Right lobe of liver (tissue), 6 donors: ENCODE measurements at places on chromosomes 11 and 22. TPM values are rescaled to one million over a fixed set of nuclear protein-coding genes. Genes with fewer than 3 reads are reported as not detected.
A peak's percentile ranks its signal among the peaks of the same experiment; 100 is the strongest.

The ZNF215 gene
- not detected for total RNA-seq

The OR4D5 gene
- total RNA-seq: not detected

The NAGA gene
- total RNA-seq: 21.5 TPM

The YPEL1 gene
- total RNA-seq: 5.8 TPM

The SYT13 gene
- total RNA-seq: 0.22 TPM

The TIMM8B gene
- 36.2 TPM for total RNA-seq

The TFIP11 gene
- total RNA-seq: 17.0 TPM

The NAV2 gene
- 26.0 TPM for total RNA-seq

The CHRDL2 gene
- 28.1 TPM for total RNA-seq

GRCh38 chr11:67344264-67344663 lies 9.1 kb downstream of the POLD4 start:
- DNase-seq: no peak

DNA sequence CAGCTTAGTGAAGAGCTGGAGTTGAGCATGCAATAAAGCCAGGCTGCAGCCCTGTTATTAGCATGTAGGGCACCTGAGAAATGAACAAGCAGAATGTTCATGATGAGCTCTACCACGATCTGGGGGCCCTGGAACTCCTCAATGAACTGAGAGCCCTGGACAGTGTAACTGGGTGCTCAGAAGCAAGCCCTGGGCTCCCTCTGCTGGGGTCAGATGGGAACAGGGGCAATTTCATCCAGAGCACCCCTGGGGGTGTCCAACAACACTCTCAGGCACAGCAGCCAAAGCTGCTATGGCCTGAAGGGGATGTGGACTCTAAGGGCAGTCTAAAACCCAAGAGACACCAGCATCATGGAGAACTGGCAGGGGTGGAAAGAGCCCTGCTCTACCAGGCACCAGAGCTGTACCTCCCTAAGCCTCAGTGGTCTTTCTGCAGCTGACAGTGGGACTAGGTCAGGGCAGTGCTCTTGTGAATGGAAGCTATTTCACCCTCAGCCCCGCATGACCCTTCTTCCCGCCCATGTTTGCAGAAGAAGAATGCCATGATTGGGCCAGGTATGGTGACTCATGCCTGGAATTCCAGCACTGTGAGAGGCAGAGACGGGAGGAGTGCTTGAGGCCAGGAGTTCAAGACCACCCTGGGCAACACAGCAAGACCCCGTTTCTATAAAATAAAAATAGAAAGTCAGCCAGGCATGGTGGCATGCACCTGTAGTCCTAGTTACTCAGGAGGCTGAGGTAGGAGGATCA lies 28.9 kb downstream of the THOC5 start:
- peak; percentile 58 for DNase-seq

- no peak for DNase-seq
Measured at GRCh38 chr11:30527566-30527965, 58.6 kb downstream of the MPPED2 start.

GRCh38 chr11:103735497-103736032 lies 300.9 kb upstream of the DDI1 start:
- DNase-seq: no peak

DNA sequence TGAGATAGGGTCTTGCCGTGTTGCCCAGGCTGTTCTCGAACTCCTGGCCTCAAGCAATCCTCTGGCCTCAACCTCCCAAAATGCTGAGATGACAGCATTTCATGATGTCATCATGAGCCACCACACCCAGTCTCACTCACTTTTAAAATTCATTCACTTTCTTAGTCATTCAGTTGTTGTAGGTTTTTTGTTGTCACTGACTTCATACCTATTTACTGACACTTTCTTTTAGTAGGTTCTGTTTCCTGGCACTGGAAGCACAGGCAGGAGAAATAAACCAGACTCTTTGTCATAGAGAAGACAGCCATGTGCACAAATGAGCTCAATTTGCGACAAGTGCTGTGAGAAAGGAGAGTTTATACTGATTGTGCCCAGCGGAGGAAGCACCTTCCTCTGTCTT lies 10.5 kb downstream of the ART5 start:
- no peak for DNase-seq

GRCh38 chr11:26704249-26704648 lies 17.6 kb downstream of the SLC5A12 start:
- no peak for DNase-seq

DNA sequence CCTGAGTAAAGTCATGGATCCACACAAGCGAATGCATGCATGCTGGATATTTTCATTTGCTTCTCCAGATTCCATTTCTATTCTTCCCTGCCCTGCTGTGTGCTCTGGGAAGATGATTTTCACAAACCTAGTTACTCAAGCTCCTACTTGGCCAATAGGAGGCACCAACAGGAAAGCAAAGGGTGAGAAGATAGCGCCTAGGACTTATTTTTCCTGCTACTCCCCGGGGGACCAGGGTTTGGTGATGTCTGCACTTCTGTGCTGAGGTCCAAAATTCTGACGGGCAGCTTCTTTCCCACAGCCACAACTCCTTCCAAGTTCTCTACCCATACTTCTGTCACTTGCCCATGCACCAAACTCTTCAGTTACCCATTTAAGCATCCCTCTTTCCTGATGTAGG lies 509.3 kb upstream of the TENM4 start:
- DNase-seq: no peak

DNA sequence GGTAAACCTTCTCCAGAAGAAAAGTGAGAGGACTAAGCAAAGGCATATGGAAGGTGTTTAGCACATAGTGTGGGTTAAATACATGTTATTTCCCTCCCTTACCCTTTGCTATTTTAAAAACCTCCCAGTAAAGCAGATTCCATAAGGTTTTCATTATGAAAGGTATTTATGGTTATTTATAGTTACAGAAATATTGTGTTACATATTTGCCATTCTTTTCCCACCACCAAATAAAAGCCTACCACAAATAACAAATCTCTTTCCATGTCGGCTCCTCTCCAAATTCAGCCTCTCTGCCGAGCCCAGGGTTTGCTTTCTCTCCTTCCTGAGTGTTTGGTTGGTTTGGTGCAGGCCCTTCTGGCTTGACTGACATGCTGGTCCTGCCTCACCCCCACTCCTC lies 64.4 kb downstream of the INSC start:
- no peak for DNase-seq

DNA sequence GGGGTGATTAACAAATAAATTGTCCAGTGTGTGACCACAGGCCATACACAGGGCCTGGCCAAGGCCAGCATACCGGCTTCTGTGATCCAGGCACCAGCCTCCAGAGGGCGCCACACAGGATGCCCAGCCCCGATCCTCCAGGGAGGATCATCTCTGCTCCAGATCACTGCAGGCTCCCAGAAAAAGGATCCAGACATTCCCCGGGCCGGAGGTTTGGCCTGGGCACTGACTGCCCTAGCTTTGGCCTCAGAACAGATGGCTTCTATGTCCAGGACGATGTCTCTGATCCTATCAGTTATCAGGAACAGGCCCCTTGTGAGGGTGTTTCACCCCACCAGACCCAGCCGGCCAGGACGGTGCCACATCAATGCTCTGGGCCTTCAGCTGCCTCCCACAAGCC lies 74.5 kb upstream of the LMO1 start:
- peak; percentile 56 for DNase-seq

GRCh38 chr11:9535189-9535781 lies 38.2 kb upstream of the WEE1 start:
- DNase-seq: peak; percentile 77

- DNase-seq: no peak
Measured at GRCh38 chr11:87437844-87438223, 400.1 kb downstream of the TMEM135 start.

DNA sequence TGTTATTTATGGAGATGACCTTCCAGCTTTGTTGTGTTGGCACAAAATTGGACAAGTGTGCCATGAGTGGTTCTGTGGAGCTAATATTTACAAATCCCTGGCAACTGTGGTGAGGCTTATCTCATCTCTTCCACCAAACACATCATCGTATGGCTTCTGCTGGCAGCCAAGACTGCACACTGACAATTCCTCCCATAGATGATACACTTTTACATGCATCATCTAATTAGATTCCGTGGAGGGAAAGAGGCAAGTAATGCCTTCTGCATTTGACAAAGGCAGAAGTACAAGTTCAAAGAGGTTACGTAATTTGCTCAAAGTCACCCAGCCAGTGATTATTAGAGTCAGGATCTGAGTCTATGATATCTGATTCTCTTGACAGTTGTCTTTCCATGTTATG lies 62.7 kb upstream of the KIRREL3 start:
- no peak for DNase-seq

- DNase-seq: no peak
Measured at GRCh38 chr11:16393340-16393739, 37.0 kb upstream of the SOX6 start.

GRCh38 chr11:107716884-107717532 lies 5.2 kb upstream of the SLN start:
- no peak for DNase-seq

DNA sequence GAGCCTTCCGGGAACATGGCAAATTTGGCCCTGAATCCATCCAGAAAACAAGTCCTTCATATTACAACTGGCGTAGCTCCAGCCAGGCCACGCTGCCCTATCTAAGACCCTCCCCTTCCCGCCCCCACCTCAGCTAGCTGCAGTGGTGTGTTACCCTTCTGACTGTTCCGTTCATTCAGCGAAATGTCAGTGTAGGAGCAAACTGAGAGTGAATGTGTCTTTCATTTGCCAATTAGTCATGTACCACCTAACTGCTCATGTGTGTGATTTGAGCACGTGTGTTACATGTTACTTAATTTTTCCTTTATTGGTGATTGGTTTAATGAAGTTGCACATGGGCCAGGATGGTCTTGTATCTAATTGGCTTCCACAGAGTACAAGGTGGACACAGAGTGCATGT lies 34.8 kb upstream of the POU2AF1 start:
- DNase-seq: no peak

DNA sequence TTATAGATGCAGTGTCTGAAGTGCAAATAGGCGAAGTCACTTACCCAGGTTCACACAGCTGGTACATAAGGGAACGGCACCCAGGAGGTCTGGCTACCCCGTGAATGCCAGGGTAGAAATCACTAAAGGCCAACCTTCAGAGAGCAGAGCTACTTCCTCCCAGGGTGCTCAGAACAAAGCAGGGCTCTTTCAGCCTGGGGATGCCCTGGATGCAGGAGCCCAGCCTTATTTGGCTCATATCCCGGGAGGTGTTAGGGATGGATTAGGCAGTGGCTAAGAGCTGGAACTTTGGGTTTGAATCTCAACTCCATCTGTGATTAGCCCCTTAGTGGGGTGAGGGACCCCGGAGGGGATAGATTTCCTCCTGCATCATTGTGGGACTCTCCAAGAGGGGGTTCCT lies 33.1 kb upstream of the ASPHD2 start:
- no peak for DNase-seq

DNA sequence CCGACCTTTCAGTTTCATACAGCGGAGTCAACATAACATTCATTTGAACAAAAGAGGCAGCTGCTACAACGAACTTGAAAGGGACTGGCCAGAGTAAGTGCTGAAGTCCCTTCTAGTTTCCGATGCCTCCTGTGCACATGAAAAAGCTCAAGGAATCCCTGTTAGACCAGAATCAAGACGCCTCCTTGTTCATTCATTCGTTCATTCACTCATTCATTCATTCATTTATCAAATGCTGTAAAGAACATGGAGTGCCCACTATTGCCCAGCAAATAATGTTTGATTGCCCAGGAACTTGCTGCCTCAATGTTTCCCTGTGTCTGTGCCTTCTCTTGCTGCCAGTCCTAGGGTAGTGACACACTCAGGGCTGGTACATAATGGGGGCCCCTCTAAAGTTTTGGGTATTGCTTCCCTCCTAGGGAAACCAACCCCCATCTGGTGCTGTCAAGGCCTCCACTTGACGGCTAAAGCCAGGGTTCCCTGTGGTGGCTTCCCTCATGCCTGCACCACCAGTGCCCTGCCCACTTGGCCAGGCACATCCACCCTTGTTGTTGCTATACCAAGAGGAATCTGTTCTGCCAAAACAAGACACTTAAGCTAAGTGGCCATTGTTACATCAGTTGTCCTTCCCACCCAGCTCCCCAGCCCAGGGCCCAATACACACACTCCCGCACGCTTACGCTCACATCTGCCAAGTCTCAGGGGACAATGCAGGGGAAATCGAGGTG lies 3.8 kb downstream of the TMPRSS13 start:
- no peak for DNase-seq

- peak; percentile 56 for DNase-seq
Measured at GRCh38 chr22:20738394-20739089, 35.4 kb upstream of the SERPIND1 start.

DNA sequence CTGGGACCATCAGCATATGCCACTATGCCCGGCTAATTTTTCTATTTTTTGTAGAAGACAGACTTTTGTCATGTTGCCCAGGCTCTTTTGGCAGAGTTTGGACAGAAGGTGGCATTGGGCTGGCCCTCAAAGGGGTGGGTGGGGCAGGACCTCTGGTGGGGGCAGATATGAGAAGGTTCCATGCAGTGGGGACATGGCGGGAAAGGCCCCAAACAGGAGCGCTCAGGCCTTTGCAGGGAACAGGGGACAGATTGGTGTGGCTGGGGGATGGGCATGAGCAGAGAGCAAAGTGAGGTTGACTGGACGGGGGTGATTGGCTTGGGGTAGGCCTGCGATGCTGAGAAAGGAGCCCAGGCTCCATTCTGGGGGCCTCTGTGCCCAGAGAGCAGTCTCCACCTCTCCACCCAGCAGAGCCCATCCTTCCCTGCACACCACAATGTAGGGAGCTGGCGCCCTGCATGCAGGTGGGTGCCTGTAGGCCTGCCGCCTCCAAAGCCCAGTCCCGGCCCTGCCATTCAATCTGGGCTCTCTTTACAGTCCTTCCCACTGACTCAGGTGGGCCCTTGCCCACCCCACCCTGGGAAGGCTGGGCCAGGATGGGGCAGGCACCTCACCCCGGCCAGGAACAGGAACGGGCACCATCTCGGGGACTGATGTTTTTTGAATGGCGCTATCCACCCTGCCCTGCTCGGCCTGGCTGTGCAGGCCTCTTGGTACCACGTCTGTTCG lies 98.7 kb downstream of the MORC2 start:
- peak; percentile 36 for DNase-seq

GRCh38 chr11:110121204-110121603 lies 28.0 kb downstream of the ZC3H12C start:
- no peak for DNase-seq

DNA sequence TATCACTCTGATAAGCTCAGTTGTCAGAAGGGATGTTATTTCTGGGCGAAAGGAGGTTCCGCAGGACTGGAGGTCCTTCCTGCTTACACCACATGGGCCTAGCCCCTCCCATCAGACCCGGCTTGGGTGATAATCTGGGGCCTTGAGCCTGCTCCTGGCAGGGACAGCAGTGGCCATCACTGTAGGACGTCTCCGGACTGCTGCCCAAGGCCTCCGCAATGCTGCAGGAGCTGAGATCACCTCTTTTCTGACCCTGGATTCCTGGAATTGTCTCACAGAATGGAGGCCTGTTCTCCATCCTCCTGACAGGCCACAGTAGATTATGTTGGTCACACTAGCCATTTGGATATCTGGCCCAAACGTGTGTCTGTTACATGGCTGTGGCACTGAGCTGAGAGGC lies 9.2 kb upstream of the BIK start:
- DNase-seq: peak; percentile 58

GRCh38 chr11:26820739-26821138 lies 98.9 kb upstream of the SLC5A12 start:
- DNase-seq: no peak

DNA sequence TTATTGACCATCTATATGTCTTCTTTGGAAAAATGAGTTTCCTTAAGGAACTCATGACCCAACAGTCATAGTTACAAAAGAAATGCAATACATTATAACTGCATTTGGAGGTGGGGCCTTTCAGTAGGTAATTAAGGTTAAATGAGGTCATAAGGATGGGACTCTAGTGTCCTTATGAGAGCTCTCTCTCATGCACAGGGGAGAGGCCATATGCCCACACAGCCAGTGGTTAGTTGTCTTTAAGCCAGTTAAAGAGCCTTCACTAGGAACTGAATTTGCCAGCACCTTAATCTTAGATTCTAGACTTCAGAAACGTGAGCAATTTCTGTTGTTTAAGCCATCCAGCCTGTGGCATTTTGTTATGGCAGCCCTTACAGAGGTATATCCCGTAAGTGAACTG lies 27.3 kb downstream of the INTS4 start:
- no peak for DNase-seq
